ENCODE measurements at places on chromosomes 5 and 9.

GRCh38 chr9:36590231-36590630, 17.5 kb downstream of the MELK start:
- DNase-seq: no peak

GRCh38 chr5:95884017-95884325, 61.4 kb upstream of the GLRX start:
- no peak for DNase-seq

GRCh38 chr5:42851481-42851880, 39.8 kb upstream of the SELENOP start:
- DNase-seq: no peak

GRCh38 chr9:125985142-125985997, 238.2 kb downstream of the PBX3 start:
- DNase-seq: no peak

GRCh38 chr9:133103183-133103986, 17.7 kb downstream of the RALGDS start:
- DNase-seq: peak; percentile 46

DNA sequence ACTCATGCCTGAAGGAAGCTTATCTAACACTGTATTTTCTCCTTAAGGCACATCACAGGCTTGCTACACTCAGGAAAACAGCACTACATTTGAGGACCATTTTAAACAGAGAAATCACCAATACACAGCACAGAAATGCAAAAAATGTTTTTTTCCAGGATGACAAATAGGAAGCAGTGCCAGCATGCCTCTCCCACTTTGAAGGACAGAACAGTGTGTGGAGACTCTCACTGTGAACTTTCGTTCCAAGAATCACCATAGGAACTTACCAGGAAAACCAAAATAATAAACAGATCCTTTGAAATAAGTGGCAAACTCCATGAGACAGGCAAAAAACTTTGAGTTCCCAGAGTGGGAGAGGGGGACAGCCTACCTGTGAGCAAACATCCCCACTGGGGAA, 217.8 kb upstream of the MAST4 start:
- DNase-seq: no peak

DNA sequence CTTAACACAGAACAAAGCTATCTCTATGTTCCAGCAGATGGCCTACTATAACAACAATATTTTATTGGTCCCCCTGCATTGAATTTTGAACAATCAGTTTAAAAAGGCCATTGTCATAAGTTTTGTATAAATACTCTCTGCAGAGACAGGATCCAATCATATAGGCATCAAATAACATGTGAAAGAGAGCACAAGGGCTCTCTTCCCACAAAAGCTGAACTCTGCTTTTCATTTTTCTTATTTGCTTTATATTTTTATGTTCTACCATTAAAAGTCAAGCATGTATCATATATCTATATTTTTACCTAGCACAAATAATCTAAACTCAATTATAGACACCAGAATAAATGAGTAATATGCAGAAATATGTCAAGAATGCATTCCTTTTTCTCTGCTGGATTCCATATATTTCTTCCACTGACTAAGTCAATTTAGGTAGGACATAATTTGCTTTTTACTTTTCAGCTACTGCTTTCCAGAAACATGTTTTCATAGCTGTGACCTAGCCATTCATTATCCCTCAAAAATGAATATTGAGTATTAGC, 143.6 kb downstream of the CDH9 start:
- DNase-seq: no peak

DNA sequence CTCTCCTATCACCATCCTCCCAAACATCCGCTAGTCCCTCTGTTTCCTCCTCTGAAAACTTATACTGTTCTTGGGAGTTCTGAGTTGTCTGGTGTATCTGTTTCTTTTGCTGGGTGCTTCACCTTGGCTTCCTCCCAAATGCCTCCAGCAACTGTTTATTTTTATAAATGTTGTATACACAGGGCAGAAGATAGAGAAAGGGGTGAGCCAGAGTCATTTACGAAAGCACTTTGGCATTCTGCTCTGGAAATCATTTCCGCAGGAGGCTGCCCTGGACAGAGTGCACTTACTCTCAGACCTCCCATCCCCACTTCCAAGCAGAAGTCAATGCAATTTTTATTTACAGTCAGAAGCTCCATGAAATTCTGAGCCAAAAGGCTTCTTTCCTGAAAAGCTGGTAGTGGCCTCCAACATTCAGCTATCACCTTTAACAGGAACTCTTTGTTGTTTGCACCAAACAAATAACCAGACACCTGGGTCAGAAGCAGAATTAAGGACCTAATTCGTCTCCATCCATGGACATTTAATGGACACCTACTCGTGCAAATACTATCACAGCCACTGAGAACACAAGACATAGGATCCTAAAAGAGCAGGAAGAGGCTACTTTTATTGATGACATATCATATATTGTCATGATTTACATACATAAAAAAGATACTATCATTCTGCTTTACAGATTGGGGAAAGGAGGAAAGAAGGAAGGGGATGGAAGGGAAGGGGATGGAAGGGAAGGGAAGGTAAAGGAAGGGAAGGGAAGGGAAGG, 229.5 kb upstream of the PAPPA start:
- DNase-seq: no peak

- DNase-seq: no peak
Observed at GRCh38 chr5:134510970-134511795, 14.3 kb upstream of the JADE2 start.

DNA sequence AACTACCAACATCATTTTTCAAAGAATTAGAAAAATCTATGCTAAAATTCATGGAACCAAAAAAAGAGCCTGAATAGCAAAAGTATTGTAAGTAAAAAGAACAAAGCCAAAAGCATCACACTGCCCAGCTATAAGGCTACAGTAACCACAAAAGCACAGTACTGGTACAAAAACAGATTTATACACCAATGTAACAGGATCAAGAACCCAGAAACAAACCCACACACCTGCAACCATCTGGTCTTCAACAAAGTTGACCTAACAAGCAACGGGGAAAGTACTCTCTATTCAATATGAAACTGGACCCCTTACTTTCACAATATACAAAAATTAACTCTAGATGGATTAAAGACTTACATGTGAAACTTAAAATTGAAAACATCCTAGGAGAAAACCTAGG, 94.2 kb upstream of the TARS1 start:
- no peak for DNase-seq

DNA sequence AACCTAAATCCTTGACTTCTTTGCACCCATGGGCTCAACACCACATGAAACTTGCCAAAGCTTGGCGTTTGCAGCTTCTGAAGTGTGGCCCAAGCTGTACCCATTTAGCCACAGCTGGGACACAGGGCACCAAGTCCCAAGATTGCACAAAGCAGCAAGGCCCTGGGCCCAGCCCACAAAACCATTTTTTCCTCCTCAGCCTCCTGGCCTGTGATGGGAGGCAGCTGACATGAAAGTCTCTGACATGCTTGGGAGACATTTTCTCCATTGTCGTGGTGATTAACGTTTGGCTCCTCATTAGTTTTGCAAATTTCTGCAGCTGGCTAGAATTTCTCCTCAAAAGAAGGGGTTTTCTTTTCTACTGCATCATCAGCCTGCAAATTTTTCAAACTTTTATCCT, 32.0 kb downstream of the ACTL7B start:
- no peak for DNase-seq

GRCh38 chr9:20788526-20789451, 104.7 kb downstream of the FOCAD start:
- DNase-seq: no peak

GRCh38 chr9:5442400-5443011, 4.8 kb upstream of the PLGRKT start:
- DNase-seq: no peak

DNA sequence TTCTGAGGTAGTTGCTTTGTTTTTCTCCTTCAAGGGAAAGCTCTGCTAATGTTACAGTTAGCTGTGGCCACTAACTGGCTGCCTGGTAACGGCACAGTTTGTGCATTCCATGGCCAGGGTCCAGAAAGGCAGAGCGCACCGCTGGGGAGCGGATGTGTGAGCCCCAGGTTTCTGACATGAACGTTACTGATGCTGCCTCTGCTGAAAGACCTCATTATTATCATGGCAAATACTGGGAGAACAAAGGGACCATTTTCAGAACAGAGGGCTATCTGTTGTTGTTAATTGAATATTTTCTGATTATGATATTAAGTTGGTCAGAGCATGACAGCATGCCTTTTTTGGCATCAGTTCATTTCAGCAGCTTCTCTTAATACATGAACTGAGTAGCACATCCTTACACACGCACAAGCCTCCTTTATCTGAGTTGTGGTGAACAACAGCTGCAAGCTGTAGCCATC, 134.1 kb downstream of the NUDT12 start:
- no peak for DNase-seq

GRCh38 chr5:111518777-111519176, 6.4 kb upstream of the STARD4 start:
- no peak for DNase-seq

DNA sequence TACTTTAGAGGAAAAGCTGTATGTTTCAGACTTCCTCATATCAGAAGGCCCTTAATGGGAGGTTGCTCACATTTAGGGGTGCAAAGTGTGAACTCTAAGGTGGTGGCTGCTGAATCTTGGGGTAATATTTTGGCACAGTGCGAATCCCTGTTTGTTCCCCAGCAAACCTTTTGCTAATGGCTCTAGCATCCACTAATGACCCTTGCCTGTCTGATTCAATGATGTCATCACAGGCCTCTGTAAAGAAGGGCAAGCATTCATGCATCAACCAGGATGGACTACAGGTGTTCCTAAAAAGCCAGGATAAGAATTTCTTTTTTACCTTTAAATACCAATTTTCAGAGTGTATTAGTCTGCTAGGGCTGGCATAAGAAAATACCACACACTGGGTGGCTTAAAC, 20.4 kb downstream of the TMEM171 start:
- DNase-seq: no peak

- DNase-seq: no peak
Observed at GRCh38 chr9:38235244-38235643, 157.3 kb upstream of the ALDH1B1 start.

GRCh38 chr5:172429201-172429940, 25.0 kb downstream of the SH3PXD2B start:
- DNase-seq: no peak

DNA sequence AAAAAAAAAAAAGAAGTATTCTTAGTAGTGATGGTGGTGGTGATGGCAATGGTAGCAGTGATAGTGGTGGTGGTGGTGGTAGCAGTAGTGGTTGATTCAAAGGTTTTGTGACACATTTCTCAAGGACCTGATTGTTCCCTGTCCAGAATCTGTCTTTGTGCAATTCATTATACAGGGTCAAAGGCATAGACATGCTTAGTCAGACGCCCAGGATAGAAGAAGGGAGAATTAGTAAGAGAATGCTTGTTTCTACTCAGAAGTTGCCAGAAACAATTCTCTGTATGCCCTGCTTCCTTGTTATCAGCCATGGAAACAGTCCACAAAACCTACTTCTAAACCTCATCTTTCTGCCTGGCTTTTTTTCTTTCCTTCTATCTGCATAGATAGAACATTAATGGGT, 89.4 kb downstream of the SLC44A1 start:
- no peak for DNase-seq

GRCh38 chr9:76161541-76161940, 232.7 kb downstream of the RFK start:
- DNase-seq: no peak

DNA sequence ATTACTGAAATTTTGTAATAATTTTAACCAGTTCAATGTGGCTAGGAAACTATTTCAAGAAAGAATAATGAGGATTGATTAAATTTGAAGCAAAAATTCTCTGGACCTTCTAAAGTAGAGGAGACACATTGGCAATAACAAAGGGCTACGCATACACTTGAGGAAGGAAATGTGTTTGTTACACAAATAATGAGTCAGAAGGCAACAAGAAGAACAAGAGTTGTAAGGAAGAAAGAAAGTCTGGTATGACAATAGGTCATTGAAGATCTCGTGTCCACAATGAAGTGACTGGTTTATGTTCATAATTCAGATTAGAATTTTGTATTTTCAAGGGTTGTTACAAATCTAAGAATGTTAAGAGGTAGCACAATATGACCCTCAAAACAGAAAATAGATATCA, 25.8 kb downstream of the ST8SIA4 start:
- DNase-seq: no peak

DNA sequence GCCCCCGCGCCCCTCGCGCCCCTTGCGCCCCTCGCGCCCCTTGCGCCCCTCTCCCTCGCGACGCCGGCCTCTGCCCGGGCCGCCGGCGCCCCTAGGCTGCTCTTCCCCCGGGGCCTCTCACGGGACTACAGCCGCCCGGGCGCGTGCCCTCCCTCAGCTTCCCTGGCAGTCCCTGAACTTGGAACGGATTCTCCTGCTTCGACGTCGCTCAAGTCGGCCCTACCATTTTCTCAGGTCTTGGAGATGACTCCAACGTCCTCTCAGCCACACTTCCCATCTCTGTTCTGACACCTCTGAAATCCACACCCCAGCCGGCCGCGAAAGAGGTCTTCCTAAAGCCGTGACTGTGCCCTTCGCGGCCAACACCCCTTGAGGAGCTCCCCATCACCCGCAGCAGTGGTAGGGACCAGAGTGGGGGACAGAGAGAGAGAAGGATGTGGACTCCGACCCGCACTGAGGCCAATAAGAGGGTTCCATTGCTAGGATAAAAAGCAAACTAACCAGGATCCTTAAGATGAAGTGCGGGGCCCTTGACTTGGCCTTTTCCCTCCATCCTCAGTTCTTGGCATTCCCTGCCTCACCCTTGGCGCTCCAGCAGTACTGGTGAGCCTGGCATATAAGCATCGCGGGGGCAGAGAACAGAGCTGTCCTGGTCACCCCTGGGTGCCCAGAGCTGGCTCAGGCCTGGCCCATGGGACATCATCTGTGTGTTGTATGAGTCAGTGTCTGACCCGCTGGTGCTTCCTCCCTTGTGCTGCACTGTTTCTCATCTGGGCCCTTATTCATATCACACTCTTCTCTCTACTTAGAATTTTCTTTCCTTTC, 38.6 kb upstream of the GARNL3 start:
- DNase-seq: no peak

DNA sequence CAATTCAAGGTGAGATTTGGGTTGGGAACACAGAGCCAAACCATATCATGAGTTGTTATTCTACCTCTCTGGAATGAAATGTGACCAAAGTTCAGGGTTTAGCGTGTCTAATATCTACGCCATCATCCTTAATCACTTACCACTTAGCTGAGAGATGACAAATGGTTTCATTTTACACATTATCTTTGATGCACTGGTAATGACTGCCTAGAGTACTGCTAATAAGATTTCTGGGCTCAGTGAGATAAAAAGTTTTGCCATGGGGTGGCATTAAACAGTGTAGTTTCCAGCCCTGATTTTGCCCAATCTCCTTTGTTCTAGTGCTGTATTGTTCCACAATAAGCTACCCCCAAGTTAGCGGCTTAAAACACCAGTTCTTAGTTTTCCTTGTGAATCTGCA, 367.2 kb downstream of the MLLT3 start:
- DNase-seq: no peak

- no peak for DNase-seq
Observed at GRCh38 chr5:35771839-35772238, 84.9 kb upstream of the IL7R start.

Data from activated CD4-positive, CD25-positive, alpha-beta regulatory T cell (primary cell).